ENCODE measurements at places on chromosomes 6 and 20.
A peak's percentile ranks its signal among the peaks of the same experiment; 100 is the strongest.

DNA sequence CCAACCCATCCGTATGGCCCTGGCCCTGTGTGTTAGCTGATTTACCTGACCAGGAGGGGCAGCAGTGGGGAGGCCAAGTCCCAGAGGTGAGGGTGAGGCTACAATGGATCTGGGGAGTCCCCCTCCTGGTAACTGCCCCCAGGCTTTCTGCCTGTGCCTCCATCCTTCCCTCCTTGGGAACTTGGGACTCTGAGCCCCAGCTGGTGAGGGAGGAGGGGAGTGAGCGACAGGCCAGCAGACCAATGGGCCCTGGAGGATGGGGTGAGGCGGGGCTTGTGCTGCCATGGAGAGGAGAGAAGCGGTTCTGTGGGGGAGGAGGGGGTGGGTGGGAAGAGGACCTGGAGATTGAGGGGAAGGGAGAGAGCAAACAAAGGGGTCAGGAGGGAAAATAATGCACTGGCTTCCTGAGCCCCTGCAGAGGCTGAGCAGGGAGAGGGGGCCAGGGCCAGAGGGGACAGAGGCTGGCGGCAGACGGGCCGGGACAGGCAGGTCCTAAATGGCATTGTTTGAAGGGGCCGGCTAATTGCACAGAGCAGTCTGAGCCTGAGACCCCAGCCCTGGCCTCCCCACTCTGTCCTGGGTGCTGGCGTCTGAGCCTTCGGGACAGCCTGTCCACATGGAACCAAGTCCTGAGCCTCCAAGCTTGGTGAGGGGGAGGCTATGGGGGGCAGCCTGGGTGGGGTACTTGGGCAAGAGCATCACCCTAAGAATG is 17.5 kb downstream of the DNMT3B start:
- no peak for DNase-seq

- DNase-seq, result no peak
These were observed 70.9 kb upstream of the CCDC167 start for GRCh38 chr6:37570482-37571133.

DNA sequence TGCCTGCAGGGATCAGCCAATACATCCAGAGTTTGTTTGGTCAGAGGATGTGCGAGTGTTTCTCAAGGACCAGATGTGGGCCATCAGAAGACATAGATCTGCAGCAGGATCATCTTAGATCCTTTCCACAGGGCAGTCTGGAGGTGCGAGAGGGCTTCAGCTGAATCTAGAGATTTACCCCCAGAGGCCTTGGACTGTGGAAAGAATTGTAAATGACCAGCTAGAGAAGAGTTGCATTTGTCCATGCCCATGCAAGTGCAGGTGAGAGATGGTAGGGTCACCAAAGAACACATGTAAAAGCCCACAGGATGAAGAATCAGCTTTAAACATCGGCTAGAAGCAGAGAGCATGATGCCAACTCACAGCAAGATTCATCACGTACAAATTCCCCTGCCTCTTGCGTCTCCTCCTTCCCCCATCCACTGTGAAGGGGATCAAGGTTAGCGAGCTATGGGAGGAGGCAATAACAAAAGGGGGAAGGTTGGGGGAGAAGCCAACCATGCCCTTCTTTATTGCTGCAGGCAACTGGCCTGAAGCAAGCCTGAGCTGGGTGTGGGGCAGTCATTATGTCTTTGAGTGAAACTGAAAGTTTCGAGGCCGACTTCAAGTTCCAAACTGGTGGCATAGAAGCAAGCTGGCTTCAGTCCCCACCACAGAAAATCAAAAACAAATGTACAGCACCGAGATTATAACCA is 83.5 kb downstream of the SCML4 start:
- peak; percentile 37 for DNase-seq

- no peak for DNase-seq
These were observed 128.9 kb downstream of the ELOVL4 start for GRCh38 chr6:79818471-79818870.

DNA sequence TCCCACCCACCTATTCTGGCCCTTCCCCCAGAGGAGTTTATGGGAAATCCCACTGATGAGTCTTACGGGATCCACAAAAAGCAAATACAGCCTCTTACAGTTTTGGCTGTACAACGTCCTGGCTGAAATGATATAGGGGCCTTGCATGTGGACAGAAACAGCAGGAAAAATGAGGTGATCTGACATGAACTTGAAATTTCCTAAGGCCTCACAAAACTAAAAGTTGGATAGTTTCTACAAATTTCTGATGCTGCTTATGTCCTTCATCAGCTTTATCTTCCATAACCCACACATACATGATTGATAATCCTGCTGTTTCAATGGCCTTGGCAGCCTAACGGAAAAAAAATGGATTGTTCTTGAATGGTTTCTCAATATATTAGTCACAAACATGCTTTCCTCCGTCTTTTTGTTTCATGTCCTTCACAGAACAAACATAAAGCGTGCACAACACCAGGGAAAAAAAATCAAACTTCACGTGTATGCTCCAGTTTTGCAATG is 118.8 kb downstream of the BMP5 start:
- no peak for DNase-seq

DNA sequence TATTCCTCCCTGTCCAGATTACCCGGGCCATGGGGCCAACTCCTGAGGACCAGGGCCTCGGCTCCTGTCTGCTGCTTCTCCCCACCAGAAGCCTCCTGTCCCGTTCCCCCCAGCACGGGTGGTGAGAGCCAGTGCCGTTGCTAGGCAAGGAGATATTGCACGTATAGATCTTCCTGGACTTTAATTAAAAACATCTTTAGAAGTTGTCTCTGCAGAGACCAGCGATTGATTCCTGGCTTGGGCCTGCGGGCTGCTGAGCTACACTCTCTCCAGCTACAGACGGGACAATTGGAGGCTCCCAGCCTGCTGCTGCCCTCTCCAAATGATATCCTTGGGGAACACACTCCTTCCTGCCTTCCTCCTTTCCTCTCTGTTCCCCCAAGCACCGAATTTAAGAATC is 74.6 kb downstream of the CDH22 start:
- no peak for DNase-seq

DNA sequence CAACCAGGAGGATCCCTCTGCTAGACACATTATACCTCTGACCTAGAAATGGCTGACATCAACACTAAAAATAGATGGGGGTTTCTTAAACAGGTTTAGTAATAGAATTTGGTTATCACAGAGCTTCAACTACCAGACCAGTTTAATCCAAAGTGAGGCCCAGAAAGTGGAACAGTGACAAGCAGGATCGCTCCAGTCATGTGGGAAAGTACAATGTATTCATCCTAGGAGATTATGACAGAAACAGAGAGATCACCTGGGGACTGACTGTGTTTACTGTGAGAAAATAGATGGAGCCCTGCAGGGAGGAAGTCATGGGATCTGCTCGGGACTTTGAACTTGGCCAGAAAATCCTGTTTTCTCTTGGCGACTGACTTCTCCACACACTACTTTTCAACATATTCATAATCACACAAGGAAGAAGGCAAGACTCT is 238.7 kb upstream of the SOX4 start:
- no peak for DNase-seq
